ENCODE measurements at places on chromosomes 4 and X.

DNA sequence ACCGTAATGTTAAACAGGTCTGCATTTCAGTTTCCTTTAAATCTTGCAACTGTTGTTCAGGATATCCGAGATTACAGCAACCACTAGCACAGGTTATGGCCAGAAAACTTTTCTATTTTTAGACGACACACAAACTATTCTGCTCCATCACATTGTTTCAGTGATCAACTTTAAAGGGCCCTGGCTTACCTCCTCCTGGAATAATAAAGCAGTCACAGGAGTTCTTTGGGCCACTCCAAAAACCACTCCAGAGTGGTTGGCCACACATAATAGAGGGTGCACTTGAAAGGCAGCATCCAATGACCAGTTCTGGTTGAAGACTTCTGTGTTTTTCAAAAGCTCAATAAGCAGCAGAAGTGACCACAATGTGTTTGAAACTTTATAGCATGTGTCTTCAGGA lies 118.9 kb downstream of the RAB28 start:
- no peak for DNase-seq

GRCh38 chr4:55172694-55173287 lies 47.4 kb upstream of the KDR start:
- no peak for DNase-seq

- DNase-seq: no peak
Observed at GRCh38 chr4:3283483-3283882, 9.3 kb upstream of the RGS12 start.

- DNase-seq: no peak
Observed at GRCh38 chr4:81845273-81845672, 373.6 kb upstream of the RASGEF1B start.

GRCh38 chr4:33709247-33709646 lies 2535.1 kb downstream of the ARAP2 start:
- no peak for DNase-seq

GRCh38 chr4:15314974-15315373 lies 112.9 kb upstream of the C1QTNF7 start:
- no peak for DNase-seq

GRCh38 chr4:44149282-44149681 lies 299.3 kb downstream of the KCTD8 start:
- no peak for DNase-seq

DNA sequence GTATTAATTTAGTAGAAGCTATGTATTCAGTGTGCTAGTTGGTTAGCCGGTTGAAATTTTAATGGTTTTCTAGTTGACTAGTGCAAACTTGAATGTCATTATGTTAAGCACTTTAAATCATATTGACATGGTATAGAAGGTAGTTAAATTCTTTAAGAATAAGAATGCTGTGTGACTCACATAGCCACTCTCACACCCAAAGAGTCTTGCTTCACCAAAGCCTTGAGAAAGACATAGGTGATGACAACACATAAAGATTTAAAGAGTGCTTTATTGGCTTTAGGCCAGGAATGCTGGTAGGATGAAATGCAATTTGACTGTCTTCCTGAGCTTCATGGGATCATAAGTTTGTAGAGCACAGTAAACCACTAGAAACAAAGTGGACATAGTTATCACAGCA lies 85.3 kb downstream of the DCAF8L2 start:
- DNase-seq: no peak

GRCh38 chrX:77389891-77390290 lies 57.3 kb upstream of the FGF16 start:
- DNase-seq: no peak

DNA sequence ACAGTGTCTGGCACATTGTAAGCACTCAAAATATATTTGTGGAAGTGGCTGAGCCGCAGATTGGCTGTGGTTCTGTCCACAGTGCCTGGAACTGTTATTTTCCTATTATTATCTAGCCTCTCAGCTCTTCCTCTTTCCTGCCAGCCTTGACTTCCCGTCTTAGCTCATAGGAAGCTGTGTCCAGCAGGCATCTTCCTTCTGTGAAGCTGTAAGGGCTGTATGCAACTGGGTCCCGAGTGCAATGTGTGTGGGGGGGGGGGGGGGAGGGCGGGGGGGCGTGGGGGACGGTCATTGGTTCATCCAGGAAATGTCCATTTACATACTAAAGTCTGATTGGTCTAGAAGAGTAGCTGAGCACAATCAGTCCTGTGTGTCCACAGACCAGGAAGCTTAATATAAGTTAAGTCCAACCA lies 210.7 kb downstream of the PDGFRA start:
- DNase-seq: no peak

DNA sequence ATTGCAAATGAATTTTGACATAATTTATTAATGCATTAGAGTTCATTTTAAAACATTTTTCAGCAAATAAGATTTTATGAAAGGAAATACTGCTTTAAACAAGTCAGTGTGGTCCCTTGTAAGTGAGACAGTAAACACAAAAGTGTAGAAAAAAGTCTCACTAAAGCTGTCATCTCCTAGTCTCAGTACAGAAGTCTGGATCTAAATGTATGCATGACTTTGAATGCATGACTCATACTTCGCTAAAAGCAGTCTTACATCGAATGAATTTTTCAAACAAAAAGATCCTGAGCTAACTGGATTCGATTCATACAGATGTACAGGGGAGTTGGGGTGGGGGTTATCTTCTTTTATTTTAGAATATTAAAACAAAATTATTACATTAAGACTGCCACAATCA lies 207.4 kb upstream of the VCX start:
- no peak for DNase-seq

GRCh38 chrX:44183329-44183728 lies 160.1 kb downstream of the EFHC2 start:
- no peak for DNase-seq

DNA sequence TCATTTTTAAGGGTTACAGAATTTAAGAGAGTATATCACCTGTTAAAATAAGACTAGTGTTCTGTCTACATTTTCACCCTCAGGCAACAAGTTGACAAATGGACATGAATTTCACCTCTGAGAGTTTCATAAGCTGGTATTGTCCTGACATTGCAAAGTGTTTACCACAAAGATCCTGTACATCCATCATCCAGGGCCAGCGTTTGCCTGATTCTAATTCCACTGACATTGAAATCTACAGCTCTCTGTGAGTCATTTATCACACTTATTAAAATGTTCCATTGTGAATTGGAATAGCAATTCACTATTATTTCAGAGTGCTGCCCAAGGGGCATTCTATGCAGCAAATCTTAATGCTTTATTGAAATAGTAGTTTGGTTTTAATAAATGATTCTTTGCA lies 1499.4 kb upstream of the PCDH7 start:
- no peak for DNase-seq

DNA sequence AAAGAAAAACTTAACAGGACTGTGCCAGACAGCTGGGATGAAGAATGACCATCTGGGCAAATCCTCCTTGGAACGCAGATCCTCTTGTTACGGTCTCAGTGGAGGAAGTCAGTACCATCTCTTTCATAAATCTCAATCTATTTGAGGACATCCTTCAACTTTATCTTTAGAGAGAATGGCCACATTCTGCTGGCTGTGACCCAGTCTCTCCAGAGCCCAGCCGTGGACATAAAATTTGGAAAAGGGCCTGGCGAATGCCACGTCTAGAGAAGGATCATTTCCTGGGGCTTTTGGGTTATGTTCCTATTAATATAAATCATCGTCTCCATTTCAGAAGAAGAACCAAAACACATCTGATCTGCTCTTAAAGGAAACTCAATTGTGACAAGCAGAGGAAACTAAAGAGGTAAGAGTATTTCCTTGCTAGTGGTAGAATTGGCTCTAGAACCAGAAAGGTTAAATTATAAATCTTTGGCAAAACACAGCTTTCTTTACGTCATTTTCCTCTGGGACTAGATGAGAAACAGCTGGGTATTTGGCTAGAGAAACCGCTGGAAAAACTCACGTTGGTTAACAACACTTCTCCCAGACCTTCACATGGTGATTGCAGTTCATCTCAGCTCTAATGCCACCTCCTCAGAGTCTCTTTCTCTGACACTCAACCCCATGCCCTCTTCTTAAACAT lies 164.7 kb downstream of the CHIC2 start:
- DNase-seq: no peak

GRCh38 chrX:44596277-44596676 lies 53.6 kb upstream of the FUNDC1 start:
- DNase-seq: no peak

- no peak for DNase-seq
Observed at GRCh38 chr4:56959100-56959499, 18.3 kb downstream of the NOA1 start.

DNA sequence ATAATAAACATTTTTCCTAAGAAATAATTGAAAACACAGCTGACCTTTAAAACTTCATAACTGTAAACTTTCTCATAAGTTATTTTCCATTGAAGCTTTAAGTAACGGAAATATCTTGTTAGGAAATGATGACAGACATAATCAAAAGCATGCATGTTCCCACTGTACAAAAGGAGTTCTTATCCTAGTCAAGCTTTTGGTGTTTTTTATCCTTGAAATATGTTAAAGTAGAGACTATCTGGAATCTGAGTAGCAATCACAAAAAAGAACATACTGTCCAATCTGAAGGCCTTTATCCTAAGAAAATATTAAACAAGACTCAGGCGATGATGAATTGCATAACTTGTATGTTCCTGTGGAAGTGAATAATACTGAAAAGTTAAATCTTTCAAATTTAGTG lies 14.4 kb downstream of the GEMIN8 start:
- no peak for DNase-seq

DNA sequence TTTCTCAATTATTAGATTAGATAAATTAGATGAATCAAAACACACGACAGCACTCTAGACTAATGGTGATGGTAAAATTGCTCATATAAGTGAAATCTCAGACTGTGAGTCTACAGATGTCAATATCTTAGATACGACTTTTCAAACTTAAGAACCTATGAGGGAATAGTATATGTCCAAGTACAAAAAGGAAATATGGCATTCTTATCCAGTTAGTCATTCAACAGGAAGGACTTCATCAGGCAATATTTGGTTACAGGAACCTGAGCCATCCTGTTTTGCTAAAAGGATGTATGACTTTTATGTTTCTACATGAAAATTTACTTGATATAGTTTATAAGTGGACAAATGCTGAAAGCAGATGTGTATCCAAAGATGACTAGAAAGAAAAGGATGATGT lies 107.0 kb downstream of the CT47B1 start:
- DNase-seq: no peak

- no peak for DNase-seq
Observed at GRCh38 chrX:148530464-148531077, 30.2 kb downstream of the AFF2 start.

DNA sequence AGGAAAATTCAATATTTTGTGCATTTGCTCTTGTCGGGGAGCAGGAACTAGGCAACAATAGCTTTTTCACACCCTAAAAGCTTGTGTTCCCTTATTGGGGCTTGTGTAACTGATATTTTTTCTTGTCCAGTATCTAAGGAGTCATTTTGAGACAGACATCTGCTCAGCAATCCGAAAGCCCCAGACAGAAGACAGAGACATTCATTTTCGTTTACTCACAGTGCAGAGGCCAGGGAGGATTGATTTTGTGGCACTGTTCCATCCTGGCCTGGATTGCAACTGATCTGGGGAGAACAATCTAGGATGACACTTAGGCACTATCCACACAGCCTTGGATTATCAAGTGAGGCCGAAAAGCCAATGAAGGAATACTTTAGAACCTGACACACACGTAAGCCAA lies 27.4 kb upstream of the PLAC1 start:
- DNase-seq: no peak

DNA sequence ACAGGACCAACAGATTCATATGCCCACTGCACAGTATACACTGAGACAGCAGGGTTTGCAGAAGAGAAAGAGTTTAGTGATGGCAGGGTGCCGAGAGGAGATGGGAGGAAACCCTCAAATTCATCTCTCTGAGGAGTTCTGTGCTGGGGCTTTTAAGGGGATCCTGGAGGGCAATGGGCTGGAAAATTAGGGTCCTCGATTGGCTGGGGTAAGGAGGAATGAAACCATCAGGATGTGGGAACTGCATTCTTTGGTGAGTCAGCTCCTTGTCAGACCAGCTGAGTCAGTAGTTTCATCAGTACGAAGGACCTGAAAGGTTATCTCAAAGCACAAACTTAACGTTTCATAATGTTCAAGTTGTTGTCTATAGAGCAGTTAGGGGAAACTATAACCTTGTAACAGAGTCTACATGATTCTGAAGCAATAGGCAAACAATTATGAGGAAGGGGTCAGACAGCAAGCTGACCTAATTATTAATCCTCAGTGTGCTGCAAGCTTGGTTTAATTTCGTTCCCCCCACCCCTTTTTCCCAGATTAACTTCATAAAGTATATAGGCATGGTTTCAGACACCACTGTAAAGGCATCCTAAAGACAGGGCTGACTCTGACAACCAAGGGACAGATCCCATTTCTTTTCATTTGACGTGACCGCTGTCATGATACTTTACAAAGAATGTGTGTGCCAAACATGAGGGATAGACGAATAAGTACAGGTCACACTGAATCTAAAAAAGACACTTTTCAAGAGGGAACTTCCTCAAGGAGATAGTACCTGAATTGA lies 1.5 kb upstream of the MSMO1 start:
- DNase-seq: no peak

GRCh38 chr4:85805891-85806290 lies 330.9 kb downstream of the ARHGAP24 start:
- DNase-seq: no peak

- DNase-seq: no peak
Observed at GRCh38 chrX:131783555-131784308, 239.4 kb upstream of the STK26 start.

GRCh38 chrX:1416965-1417760 lies 25.2 kb upstream of the SLC25A6 start:
- no peak for DNase-seq

GRCh38 chr4:84573385-84574068 lies 9.4 kb upstream of the CDS1 start:
- DNase-seq: no peak
